Stimulated activated CD4-positive, alpha-beta T cell treated with anti-CD3 and anti-CD28 coated beads, Interleukin-2, amount 100 ng/mL, for 48 hours (primary cell): ENCODE measurements at places on chromosomes 4 and X.

GRCh38 chr4:127622921-127623796 lies 9.6 kb upstream of the INTU start:
- no peak for DNase-seq

DNA sequence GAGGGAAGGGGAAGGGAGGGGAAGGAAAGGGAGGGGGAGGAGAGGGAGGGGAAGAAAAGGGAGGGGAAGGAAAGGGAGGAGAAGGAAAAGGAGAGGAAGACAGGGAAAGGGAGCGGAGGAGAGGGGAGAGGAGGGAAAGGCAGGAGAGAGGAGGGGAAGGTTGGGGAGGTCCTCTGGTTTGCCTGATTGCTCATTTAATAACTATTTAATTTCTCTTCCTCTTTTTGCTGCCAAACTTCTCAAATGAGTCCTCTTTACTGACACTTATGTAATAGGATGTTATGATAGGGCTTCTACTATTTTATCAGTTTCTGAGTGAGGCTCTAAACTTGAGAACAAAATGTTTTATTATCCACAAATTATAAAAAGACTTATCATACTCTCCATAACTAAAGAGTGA lies 35.4 kb upstream of the PPA2 start:
- no peak for DNase-seq

DNA sequence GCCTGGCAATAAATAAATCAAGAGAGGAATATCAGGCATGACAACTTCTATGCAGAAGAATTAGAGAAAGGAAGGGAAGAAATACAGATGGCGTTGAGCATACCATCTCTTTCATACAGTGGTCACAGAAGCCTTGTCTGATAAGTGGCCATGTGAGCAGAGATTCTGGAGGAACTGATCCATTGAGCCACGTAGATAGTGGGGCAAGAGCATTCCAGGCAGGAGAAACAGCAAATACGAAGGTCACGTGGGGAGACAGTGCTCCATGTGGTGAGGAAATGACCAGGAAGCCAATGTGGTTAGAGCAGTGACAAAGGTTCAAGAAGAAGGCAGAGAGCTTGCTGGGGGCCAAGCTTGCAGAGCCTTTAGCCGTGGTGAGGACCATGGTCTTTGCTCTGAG lies 226.7 kb upstream of the NOCT start:
- no peak for DNase-seq

- no peak for DNase-seq
These were observed 25.3 kb upstream of the GBA3 start for GRCh38 chr4:22667332-22667940.

DNA sequence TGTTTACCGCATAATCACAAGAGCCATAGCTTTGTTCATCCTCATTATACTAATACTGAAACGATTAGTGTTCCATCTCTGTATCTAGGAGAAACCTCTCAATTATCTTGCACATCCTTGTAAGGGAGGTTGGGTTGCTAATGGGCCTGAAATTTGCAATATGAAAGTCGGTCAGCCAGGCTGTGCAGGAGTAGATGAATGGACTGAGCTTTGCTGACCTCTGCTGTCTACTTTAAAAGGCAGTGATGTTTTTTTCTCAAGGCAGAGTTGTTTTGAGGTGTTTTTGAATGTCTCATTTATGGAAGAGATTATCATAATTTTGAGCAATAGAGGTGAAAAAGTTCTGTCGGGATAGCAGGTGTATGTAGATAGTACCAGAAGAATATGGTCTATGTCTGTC lies 47.9 kb upstream of the LINC00632 start:
- no peak for DNase-seq

DNA sequence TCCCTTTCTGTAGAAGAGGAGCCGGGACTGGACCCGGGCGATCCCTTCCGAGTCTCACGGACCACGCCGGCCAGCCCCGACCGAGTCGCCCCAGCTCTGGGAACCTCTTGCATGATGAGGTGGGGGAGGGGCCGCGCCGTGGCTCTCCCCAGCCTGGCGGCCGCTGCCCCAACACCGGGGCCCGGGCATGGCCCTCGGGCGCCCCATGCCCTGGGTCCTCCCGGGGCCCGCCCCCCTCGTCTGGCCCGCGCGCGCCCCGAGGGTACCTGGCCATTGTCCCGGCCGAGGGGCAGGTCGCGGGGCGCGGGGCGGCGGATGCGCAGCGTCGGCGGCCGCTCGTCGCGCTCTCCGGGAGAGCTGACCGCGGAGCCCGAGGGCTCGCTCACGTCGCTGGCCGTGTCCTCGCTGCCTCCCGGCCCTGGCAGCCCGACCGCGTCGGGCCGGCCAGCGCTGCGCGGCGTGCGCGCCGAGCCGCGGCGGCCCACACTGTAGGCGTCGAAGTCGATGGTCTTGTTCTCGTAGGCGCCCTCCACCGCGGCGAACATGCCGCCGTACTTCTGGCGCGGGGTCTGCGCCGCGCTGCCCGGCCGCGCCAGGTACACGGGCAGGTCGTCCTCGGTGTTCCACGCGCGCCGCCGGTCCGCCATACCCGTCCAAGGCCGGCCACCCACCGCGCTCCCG lies 423 bp downstream of the CRMP1 start:
- DNase-seq, result no peak
